ENCODE measurements at places on chromosomes 2 and 18.

DNA sequence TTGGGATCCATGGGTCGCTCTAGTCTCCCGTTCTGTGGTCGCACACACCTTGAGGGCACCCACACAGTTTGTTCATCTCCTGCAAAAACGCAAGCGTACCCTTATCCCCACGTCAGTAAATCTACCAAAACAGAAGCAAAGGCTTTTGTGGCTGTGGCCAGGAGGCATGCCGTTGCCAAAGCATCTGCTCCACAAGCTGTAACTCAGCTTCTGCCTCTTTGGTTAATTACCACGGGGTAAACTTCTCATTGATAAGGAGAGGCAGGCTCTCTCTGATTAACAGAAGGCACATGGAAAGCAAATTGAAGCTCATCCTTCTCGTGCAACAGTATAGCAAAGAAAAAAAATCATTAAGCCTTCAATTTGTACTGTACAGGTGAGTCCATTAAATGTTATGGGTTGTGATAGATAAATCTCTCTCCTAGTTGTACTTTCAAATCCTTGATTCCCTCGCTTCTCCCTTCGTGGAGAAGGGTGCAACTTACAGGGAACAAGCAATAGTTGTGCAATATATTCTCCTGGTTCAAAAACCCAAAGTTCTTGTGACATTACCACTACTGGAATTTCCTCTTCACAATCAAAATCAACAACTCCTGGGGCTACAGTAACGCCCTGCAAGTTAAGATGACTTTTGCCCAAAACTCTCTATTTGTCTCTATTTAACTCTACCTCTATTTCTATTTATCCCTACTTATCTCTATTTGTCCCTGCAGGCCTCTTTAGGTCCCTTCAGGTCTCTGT, 10.3 kb downstream of the PECR start:
- no peak for DNase-seq

DNA sequence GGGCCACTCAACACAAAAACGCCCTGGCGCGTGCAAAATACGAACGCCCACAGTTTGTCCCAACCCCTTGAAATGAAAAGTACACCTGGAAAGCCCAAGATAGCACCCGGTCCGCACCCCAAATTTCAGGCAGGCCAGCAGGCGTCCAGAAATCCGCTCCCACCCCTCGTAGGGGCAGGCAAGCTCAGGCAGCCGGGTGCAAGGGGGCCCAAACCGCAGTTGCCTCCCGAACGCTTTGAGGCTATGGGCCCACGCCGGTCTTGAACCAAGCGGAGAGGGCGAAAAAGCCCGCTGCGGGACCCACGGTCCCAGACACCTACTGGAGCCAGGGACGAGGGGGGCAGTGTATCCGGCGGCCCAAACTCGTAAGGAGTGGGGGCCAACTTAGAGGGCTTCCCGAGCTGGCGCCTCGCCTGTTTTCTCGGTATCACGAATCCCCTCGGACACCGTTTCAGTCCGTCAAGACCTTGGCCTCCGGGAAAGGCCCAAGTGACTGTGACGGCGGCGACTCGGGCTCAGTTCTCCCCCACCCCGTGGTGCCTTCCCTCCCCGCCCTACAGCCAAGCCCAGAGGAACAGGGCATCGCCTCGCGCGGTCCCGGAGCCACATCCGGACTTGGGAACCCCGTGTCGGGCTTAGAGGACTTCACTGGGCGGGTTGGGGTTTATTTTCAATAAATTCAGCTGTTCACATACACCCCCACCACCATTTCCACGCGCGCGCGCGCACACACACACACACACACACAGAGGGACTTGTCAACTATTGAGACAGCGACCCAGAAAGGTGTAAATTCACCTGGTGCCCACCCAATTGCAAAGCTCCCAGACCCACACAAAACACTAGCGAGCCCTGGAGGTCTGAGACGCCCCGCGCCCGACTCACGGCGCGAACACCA, 6.2 kb upstream of the SATB2 start:
- DNase-seq: no peak

GRCh38 chr2:60707750-60708371, 48.2 kb upstream of the PAPOLG start:
- no peak for DNase-seq

- DNase-seq: no peak
Measured at GRCh38 chr2:145687442-145688134, 1167.7 kb upstream of the ZEB2 start.

- no peak for DNase-seq
Measured at GRCh38 chr18:54351186-54351585, 6.5 kb downstream of the STARD6 start.

DNA sequence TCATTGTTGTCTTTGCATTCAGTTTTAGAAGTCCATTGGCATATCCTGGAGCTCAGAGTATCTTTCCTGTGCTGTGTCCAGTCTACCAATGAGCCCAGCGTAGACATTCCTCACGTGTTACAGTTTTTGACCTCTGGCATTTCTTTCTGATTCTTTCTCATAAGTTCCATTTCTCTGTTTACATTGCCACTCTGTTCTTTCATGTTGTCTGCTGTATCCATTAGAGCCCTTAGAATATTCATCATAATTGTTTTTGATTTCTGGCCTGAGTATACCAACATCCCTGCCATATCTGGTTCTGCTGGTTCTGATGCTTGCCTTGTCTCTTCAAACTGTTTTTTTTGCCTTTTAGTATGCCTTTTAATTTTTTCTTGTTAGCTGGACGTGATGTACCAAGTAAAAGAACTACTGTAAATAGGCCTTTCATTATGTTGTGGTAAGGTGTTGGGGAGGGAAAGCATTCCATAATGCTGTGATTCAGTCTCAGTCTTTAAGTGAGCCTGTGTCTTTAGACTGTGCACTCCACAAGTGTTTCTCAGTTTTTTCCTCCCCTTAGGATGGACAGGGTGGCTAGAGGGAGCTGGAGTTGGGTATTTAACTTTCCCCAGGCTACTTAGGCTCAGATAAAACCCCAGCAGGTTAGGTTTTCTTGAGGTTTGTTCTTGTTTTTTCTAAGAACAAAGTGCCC, 35.6 kb downstream of the CEP192 start:
- no peak for DNase-seq

Measured in NCI-H187 treated with DMSO at 0.1 percent for 48 hours (cell line).